ENCODE measurements at places on chromosomes 13 and 19.

- DNase-seq: no peak
These were observed 3.4 kb downstream of the GGN start for GRCh38 chr19:38384209-38385027.

GRCh38 chr19:13864046-13864666 lies 12.8 kb upstream of the NANOS3 start:
- no peak for DNase-seq

DNA sequence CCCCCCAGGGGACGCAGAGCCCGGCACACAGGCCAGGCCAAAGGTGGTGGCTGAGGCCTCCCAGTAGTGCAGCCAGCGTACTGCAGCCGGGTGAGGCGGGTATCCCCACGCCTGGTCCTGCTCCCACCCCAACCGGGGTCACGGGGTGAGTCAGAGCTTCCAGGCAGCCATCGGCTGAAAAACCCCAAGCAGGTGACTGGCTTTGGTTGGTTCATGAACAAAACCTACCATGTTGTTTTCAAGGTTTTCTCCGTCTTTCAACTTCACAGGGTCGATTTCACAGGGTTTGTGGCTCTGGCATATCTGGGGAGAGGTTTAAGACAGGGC lies 42.1 kb upstream of the C13orf46 start:
- DNase-seq: no peak

GRCh38 chr13:103356226-103356864 lies 290.1 kb upstream of the SLC10A2 start:
- no peak for DNase-seq

- DNase-seq: no peak
These were observed 14.9 kb upstream of the CYP2B6 start for GRCh38 chr19:40976134-40976533.

DNA sequence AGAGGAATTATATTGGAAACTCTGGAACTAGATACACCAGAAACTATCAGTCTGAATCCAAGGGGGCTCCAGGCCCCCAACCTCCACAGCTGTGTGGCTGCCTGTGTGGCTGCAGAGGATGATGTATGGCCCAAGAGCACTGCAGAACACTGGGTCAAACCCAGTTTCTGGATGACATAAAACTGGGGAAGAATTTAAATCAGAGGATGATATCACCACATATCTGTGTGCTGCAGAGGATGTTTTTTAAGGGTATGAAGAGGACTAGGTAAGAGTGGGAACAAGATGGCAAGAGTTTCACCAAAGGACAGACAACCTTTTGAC lies 226.4 kb downstream of the SUCLA2 start:
- DNase-seq: no peak

- DNase-seq: no peak
These were observed 2.1 kb upstream of the TEX29 start for GRCh38 chr13:111318386-111318785.

DNA sequence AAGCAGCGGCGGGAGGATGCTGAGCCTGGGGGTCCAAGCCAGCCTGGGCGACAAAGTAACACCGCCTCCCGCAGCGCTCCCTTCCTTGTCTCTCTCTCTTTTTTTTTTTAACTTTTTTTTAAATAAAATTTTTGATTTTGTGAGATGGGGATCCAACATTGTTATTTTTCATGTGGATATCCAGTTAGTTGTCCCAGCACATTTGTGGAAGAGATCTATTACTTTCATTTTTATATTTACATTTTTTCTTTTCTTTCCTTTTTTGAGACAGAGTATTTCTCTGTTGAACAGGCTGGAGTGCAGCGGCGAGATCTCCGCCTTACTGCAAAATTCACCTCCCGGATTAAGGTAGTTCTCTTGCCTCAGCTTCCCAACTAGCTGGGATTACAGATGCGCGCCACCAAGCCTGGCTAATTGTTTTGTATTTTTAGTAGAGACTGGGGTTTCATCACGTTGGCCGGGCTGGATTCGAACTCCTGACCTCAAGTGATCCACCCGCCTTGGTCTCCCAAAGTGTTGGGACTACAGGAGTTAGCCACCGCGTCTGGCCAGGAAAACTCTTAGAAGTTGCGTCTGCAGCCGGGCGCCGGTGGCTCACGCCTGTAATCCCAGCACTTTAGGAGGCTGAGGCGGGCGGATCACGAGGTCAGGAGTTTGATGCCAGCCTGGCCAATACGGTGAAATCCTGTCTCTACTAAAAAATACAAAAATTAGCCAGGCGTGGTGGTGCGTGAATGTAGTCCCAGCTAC lies 19.4 kb downstream of the ZNF816 start:
- DNase-seq: no peak

GRCh38 chr13:49859560-49859959 lies 67.1 kb upstream of the KPNA3 start:
- DNase-seq: no peak

- DNase-seq: no peak
These were observed 1000.2 kb upstream of the ATXN8OS start for GRCh38 chr13:69107436-69107835.

DNA sequence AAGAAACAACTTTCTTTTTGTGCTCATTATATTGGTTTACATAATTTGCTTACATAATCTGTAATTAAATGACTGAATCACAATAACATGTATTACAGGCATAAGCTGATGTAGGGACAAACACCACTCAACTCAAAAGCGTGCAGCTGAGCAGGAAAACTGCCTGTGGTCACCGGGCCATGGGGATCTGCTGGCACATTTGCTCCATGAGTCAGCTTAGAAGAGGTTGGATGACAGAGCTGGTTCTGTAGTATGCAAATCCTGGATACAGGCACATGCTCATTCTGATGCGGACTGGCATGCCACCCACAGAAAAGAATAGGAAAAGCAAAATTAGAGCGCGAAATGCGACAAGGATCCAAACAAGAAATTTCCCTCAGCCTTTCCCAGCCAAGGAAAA lies 128.6 kb downstream of the USP12 start:
- DNase-seq: no peak

- DNase-seq: no peak
These were observed 31.1 kb downstream of the ZNF146 start for GRCh38 chr19:36246006-36246481.

DNA sequence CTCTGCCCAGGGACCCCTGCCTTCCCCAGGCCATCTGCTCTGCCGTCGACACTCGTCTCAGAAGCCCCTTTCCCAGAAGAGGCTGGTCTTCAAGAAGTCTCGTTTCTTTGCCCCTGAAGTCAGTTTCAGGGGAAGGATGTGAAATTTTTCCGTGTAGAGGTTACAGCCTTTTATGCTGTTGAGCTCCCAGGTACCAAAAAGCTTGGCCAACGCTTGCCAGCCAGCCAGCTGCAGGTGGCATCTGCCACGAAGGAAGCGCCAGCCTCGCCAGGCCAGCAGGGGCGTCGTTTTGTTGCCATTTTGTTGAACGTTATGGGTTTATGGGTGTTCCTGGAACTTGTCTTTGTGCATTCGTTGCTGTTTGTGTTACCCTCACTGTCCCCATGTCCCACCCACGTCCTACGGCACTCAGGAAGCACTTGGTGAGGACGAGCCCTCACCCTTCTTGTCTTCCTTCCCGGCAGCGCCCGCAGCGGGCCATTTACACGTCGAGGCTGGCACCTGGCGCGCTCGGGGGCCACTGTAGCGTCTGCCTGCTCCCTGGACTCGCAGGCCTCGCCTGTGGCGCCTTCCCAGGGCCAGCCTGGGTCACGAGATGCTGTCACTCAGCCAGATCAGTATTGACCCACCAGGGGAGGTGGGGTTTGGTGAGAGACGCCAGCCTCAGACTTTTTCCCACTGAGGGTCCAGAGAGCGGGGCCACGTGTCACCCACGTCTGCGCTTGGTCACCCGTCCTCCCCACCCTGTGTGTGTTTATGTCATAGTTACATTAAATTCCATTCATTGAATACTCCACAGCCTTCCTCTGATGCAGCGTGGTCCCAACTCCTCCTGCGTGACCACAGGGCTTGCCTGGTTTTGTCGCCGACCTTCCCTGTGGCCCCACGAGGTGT lies 37.1 kb downstream of the AP1M1 start:
- no peak for DNase-seq
